ENCODE measurements at places on chromosomes 4 and X.

DNA sequence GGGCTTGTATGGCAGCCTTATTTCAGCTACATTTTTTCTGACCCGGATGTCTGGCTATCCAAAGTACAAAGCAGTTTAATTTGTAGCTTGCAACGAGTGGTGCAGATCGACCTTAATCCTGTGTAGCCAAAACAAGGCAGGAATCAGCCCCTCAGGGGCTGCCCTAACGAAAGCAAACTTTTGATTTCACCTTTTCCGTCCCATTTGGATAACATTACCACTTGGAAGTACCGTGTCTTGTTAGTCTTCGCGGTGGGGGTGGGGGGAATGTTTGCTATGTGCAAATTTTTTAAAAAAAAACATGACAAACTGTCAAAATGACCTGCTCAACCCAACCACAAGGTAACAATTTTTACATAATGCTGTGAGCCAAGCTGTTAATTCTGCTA, 766 bp upstream of the DNAJB14 start:
- DNase-seq, result no peak

- no peak for DNase-seq
Observed at GRCh38 chr4:169220854-169221411, 49.8 kb downstream of the SH3RF1 start.

DNA sequence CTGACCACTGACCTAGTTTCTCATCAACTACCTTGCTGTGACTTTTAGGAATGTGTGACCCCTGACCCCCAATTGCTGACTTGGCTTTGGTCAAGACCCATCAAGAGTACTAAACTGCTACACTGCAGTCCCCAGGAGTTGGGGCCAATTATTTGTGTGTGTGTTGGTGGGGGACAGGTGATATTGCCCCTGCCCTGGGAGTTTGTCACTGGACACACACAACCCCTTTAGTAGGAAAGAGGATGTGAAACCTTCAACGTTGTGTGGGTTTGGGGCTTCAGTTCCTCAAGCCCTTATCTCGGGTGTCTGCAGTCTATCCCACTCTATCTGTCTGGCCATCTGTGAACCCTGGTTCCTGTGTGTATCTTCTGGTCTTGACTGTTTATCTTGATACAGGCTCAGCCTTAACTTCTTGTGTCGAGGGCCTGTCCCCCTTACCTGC, 6.5 kb downstream of the SASH3 start:
- no peak for DNase-seq

DNA sequence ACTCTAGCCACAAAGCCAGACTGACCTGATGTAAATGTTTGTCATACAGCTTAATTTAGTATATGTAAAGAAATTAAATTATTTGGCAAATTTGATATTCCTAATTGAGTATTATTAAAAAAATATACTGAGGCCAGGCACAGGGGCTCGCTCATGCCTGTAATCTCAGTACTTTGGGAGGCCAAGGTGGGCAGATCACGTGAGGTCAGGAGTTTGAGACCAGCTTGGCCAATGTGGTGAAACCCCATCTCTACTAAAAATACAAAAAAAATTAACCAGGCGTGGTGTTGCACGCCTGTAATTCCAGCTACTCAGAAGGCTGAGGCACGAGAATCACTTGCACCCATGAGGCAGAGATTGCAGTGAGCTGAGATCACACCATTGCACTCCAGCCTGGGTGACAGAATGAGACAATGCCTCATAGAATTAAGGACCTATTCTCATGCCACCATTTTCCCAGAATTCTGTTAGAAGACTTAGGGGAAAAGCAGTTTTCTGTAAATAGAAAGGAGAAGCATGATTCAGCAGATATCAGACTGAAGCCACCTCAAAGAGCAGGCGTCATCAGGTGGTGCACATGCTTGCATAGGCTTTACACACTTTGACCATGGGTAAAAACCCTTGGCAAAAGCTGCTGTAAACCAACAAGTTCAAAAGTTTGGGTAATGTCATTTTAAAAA, 6.1 kb downstream of the UBQLN2 start:
- DNase-seq, result no peak

DNA sequence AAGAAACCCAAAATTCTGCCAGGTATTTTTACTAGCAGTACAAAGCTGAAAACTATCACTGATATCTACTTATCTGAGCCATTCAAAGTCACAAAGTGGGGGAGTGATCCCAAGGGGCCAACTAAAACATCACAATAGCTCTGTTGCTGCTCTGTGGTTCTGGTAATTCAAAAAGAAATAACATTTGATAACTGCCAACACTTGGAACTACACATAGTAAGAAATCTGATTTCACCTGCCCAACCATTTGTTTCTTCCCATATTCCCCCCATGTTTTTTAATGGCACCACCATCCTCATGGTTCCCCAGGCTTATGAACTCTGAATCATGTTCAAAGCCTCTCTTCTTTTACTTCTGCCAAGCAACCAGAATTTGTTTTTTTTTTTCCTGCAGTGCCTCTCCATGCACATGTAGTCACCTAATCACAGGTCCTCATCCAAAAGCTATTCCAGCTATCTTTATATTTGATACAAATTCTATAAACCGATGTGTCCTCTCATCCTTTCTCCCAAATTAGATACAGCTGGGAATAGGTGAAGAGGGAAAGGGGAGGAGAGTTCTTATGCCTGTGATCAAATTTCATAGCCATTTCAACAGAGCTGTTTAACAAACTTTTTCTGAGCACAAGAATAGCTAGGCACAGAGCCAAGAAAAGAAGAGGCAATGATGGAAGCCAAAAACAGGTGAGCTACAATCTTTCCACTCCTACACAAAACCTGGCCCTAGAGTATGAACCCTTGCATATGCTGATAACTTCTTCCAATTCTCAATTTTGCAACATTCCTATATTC, 7.7 kb downstream of the AMMECR1 start:
- DNase-seq, result no peak

- no peak for DNase-seq
Observed at GRCh38 chr4:154084864-154085263, 296.0 kb upstream of the SFRP2 start.
